GM13977 (cell line): ENCODE measurements at places on chromosomes 16 and 17.

DNA sequence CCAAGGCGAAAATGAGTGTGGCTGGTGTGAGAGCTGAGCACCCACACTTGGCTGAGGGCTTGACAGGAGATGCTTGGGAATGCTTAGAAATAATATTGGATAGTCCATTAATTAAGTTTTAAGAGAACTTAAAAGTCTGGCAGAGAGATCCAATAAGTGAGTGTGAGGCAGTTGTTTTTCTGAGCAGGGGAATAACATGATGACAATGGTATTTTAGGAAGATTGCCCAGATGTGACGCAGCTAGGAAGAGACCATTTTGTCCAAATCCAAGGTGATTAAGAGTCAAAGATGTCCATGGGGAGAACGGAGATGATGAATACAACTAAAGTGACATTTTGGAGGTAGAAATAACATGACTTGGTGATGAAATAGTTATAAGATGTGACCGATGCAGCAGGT, 102.8 kb upstream of the AXIN2 start:
- no peak for DNase-seq

- DNase-seq: no peak
These were observed 23.0 kb upstream of the SLC38A10 start for GRCh38 chr17:81317961-81318605.

DNA sequence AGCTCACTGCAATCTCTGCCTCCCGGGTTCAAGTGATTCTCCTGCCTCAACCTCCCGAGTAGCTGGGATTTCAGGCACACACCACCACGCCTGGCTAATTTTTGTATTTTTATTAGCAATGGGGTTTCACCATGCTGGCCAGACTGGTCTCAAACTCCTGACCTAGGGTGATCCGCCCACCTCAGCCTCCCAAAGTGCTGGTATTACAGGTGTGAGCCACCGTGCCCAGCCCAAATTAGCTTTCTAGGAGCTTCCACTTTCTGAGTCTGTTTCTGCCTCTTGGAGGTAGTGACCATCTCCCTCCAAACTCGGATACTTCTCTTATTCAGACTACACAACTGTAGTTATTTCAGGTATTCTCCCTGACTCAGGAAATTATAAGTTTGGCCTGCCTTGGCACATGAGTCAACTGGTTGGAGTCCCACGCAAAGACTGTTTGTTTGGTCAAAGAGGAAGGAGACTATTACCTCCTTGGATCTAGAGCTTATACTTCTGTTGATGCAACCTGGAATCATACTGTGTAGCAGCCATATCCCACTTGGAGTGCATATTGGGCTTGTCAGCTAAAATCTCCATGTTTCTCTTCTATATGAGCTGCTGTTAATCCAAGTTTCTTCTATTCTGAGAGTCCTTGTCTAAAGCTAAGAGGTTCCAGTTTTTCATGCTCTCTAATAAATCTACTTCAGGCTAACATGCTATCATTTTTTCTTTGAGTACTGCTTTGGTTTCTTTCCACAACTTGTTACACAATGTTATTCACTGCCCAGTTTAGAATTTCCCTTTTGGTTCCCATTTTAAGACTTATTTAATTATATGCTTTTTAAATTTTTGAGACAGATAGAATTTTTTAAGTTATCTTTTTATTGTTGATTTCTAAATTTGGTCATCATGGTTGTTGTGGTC, 7.5 kb downstream of the IL4R start:
- no peak for DNase-seq

DNA sequence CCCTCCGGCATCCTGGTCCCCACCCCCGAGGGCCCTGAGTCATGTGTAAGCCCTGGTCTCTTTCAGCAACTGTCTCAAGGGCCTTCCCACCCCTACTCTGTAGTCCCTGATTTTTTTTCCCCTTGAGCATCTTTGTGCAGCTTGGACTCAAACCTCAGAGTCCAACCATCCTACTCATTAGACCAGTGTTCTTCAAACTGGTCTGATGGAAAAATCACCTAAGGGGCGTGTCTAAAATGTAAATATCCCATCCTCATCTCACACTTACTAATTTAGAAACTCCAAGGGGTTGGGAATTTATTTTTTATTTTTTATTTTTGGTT, 624 bp downstream of the G6PC3 start:
- DNase-seq: no peak

DNA sequence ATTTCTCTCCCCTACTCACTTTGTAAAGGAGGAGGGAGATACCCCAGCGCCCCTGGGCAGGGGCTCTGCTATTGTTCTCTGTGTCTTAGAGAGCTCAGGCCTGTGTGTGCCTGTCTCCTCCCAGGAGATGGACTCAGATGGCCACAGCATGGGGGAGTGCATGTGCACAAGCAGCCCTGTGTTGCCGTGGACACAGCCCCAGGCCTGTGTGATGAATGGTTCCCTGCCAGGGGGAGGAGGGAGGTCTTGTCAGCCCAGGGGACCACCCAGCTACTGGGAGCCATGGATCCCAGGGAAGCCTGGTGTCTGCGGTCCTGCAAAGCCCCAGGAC, 26.3 kb downstream of the GINS2 start:
- no peak for DNase-seq

DNA sequence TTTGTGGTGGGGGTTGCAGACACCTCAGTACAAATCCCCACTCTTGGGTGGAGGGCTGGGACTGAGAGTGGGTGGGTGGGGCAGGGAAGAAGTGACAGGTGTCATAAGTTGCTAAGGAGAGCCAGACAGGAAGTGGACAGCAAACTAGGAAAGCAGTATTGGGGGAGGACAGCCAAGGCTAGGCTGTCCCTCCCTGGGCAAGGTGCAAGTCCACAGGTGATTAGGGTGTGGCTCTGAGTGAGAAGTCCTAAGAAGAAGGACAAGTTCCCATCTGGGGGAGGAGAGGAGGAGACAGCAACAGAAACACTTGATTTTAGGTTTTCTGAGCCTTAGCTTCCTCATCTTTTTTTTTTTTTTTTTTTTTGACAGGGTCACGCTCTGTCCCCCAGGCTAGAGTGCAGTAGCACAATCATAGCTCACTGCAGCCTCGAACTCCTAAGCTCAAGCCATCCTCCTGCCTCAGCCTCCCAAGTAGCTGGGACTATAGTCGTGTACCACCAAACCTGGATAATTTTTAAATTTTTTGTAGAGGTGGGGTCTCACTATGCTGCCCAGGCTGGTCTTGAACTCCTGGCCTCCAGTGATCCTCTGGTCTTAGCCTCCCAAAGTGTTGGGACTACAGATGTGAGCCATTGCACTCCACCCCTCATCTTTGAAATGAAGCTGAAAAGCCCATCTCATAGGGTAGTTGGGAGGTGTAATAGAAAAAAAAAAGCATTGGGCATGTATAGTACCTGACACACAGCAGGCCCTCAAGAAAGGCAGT, 2.5 kb downstream of the MAPK3 start:
- DNase-seq: no peak

GRCh38 chr17:74961657-74962350, 10.8 kb downstream of the HID1 start:
- DNase-seq: peak; percentile 91

- DNase-seq: no peak
These were observed 317.9 kb downstream of the MAP2K6 start for GRCh38 chr17:69732272-69732918.

GRCh38 chr16:47358816-47359215, 102.0 kb downstream of the ITFG1 start:
- no peak for DNase-seq

GRCh38 chr16:77327717-77328116, 107.1 kb downstream of the ADAMTS18 start:
- DNase-seq: peak; percentile 23

DNA sequence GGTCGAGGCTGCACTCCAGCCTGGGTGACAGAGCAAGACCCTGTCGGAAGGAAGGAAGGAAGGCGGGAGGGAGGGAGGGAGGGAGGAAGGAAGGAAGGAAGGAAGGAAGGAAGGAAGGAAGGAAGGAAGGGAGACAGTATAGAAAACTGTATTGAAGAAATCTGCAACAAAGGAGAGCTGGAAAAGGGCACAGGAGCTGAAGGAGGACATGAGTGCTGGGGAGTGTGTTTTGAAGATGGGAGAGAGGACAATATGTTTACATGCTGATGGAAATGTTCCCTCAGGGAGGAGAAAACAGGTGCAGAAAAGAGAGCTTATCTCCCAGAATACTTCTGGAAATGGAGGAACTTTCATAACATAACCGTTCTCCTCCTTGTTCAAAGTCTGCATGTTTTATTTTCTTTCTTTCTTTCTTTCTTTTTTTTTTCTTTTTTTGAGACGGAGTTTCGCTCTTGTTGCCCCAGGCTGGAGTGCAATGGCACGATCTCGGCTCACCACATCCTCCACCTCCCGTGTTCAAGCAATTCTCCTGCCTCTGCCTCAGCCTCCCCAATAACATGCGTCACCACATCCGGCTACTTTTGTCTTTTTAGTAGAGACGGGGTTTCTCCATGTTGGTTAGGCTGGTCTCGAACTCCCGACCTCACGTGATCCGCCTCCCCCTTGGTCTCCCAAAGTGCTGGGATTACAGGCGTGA, 2.7 kb upstream of the HAP1 start:
- no peak for DNase-seq

DNA sequence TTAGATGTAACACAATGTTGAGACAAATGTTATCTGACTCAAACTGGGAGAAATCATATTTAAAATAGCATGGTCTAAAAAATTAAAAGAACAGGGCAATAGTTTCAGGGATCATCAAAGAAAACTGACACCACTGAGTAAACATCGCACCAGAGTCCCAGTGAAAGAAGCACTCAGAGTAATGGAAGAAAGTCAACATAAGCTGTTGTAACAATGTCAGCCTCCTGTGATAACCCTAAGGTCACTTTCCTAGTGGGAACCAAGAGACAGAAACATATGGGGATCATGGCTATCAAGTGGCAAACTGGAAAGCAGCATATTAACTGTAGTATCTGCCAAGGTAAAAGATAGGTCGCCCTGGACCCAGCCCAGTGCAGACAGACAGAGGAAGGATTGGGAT, 160.8 kb downstream of the CA10 start:
- no peak for DNase-seq

- DNase-seq: no peak
These were observed 26.9 kb upstream of the CLEC18A start for GRCh38 chr16:69924041-69924775.

DNA sequence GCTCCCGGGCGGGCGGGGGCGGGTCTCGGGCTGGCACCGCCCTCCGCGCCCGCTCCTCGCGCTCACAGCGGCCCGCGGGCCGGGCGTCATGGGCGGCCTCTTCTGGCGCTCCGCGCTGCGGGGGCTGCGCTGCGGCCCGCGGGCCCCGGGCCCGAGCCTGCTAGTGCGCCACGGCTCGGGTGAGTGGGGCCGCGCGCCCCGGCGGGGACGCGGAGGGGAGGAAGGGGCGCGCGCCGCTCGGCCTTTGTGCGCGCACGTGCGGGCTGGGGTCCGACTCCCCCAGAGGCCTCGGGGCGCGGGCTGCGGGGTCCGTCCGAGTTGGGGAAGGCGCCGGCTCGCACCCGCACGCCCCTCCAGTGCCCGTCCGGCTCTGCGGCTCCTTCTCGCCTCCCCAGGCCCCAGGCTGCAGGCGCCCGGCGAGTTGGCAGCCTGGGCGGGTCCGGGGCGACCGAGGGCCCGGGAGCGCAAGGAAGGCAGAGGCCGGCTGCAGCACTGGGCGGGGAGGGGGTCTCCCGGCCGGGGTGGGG, at the start of gene NME4:
NME4 (plus strand) TSS at position 65 of the 527 bp plus-strand sequence; CDS start at position 89, 24 bp downstream.
- DNase-seq: peak; percentile 74

- peak; percentile 2 for DNase-seq
These were observed 24.3 kb downstream of the CD300A start for GRCh38 chr17:74490716-74491115.

GRCh38 chr16:25063102-25063501, 47.9 kb upstream of the ARHGAP17 start:
- peak; percentile 64 for DNase-seq

- DNase-seq: no peak
These were observed 605.5 kb upstream of the SALL1 start for GRCh38 chr16:51756447-51757123.
